ENCODE measurements at places on chromosomes 5 and 9.

GRCh38 chr5:103424453-103425205, 138.0 kb downstream of the NUDT12 start:
- no peak overlapping the region for H3K27ac ChIP-seq
- no peaks in the 10 kb centered on the region for H3K4me1 ChIP-seq
- H3K27me3 ChIP-seq = no peaks in the 10 kb centered on the region
- no peak overlapping the region for H3K4me3 ChIP-seq
- DNase-seq = no peak

DNA sequence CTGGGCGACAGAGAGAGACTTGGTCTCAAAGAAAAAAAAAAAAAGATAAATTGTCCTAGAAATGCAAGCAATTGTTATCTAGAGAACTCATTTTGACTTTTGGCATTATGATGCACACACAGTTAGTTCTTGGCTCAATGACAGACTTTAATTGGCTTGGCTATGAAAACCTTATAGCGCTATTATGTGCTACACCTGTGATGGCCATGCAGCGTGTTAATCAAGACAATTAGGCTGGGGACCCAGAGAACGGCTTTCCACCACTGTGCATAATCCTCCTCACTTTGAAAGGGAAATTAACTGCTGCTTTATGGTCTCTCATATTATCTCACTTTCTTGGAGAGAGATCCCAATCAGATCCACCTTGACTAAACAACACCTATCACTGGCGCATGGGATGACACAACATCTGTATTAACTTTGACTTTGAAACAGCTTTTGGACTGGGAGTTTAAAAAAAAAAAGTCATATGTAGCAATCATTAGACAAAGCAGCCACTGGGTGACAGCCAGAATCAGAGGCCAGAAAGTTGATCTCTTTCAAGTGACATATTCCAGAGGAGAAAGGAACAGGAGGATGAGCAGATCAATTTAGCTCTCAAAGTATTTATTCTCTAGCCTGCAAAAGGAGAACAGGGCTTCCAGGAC, 132.5 kb downstream of the PPP2R2B start:
- peaks cover 13% of the 10 kb centered on the region for H3K4me1 ChIP-seq
- no peak overlapping the region for H3K27ac ChIP-seq
- DNase-seq = no peak
- H3K36me3 ChIP-seq = no peaks in the 10 kb centered on the region

DNA sequence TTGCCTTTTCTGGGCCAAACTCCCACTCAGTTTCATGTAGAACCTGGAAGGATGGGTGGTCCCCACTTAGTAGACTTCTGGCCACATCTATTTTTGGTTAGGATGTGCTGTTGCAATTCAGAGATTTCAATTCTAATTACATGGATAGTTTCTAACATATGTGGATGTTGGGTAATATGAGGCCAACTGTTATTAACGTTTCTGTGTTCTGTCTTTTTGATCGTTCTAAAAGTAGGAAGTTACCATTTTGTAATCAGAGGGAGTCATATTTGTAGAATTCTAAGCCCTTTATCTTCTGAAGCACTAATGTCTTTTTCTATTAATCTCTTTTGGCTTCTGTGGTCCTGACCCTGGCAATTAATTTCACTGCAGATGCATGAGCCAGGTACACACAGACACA, 141.6 kb upstream of the SPEF2 start:
- DNase-seq = no peak
- no peaks in the 10 kb centered on the region for H3K36me3 ChIP-seq
- no peak overlapping the region for H3K27ac ChIP-seq
- no peaks in the 10 kb centered on the region for H3K27me3 ChIP-seq
- H3K4me3 ChIP-seq = no peak overlapping the region

GRCh38 chr5:135040034-135040332, 6.0 kb upstream of the PITX1 start:
- H3K27me3 ChIP-seq = peaks cover 17% of the 10 kb centered on the region
- DNase-seq = no peak
- no peak overlapping the region for H3K4me3 ChIP-seq

DNA sequence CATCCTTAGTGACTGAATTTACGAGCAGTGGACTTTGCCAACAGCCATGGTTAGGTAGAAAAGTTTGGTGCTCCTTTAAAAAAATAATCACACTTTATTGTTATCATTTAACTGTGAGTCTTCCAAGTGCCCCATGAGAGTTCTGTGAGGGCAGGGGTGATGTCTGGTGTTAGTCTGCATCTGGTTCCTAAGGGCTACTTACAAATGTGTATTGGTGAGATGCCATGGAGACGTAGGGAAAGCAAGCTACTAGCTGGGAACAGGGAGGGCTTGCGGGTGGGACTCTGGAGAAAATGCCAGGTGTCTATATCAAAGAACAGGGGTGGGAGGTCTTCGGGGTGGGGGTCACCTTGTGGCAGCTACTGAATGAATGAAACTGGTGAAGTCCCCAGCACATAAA, 47.1 kb upstream of the EBF1 start:
- H3K36me3 ChIP-seq = no peaks in the 10 kb centered on the region
- no peak overlapping the region for H3K27ac ChIP-seq
- H3K4me1 ChIP-seq = no peaks in the 10 kb centered on the region
- no peak overlapping the region for H3K4me3 ChIP-seq
- DNase-seq = no peak

DNA sequence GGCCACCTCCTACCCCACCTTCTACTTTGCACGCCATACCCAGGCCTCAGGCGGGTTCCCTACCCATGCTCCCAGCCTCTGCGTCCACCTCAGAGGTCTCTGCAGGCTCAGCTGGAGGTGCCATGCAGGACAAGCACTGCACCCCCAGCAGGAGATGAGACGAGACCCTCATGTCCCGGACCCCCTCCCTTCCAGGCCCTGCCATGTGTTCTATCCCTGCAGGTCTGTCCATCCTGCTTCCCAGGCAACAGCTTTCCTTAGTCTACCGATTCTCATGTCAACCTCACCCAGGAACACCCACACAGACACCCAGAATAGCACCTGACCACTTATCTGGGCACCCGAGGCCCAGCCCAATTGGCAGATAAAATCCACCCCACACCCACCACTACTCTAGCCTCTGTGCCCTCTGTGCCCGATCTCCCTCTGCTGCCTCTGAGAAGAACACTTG, 52.1 kb downstream of the SEMA4D start:
- H3K36me3 ChIP-seq = peaks cover 20% of the 10 kb centered on the region
- no peaks in the 10 kb centered on the region for H3K27me3 ChIP-seq
- no peak overlapping the region for H3K4me3 ChIP-seq
- H3K4me1 ChIP-seq = peaks cover 100% of the 10 kb centered on the region
- DNase-seq = no peak
- H3K27ac ChIP-seq = no peak overlapping the region

DNA sequence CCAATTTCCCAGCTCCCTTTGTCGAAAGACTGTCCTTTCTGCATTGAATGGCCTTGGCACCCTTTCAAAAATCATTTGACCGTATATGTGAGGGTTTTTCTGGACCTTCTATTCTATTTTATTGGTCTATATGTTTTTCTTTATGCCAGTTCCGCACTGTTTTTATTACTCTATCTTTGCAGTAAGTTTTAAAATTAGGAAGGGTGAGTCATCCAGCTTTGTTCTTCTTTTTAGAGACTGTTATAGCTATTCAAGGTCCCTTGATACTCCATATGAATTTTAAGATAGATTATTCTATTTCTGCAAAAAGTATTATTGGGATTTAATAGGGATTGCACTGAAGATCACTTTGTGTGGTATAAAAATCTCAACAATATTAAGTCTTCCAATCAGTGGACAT, 44.2 kb upstream of the STARD4 start:
- no peaks in the 10 kb centered on the region for H3K27me3 ChIP-seq
- H3K4me3 ChIP-seq = no peak overlapping the region
- no peak for DNase-seq
- no peaks in the 10 kb centered on the region for H3K4me1 ChIP-seq
- no peaks in the 10 kb centered on the region for H3K36me3 ChIP-seq

- H3K27ac ChIP-seq = no peak overlapping the region
- no peaks in the 10 kb centered on the region for H3K4me1 ChIP-seq
- H3K27me3 ChIP-seq = no peaks in the 10 kb centered on the region
- no peak overlapping the region for H3K4me3 ChIP-seq
These were observed 115.4 kb downstream of the HSD17B3 start for GRCh38 chr9:96186591-96187011.

GRCh38 chr5:147340941-147341340, 106.1 kb downstream of the STK32A start:
- H3K4me1 ChIP-seq = no peaks in the 10 kb centered on the region
- no peak for DNase-seq
- no peak overlapping the region for H3K27ac ChIP-seq
- H3K4me3 ChIP-seq = no peak overlapping the region

- no peak overlapping the region for H3K4me3 ChIP-seq
- no peaks in the 10 kb centered on the region for H3K36me3 ChIP-seq
- H3K27me3 ChIP-seq = no peaks in the 10 kb centered on the region
- no peaks in the 10 kb centered on the region for H3K4me1 ChIP-seq
- H3K27ac ChIP-seq = no peak overlapping the region
- no peak for DNase-seq
These were observed 73.3 kb downstream of the FER start for GRCh38 chr5:108820983-108821382.

DNA sequence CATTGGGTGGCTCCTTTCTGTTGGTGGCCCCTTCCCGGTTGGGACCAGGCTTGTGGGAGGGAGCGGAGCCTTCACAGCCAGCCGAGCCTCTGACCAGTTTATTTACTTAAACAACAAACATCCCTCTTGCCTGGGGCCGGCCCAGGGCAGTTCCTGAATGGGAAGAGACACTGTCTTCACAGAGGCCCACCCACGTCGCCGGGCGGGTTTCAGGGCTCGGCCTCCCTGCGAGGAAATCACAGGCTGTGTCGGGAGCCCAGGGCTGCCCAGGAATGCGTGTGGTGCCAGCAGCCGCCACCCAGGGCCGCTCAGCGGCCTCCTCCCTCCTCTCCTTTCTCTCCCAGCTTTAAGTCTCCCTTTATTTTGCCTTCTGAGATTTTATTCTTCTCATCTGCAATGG, 132.5 kb downstream of the HSD17B3 start:
- no peaks in the 10 kb centered on the region for H3K36me3 ChIP-seq
- H3K27ac ChIP-seq = no peak overlapping the region
- no peaks in the 10 kb centered on the region for H3K4me1 ChIP-seq
- no peak overlapping the region for H3K4me3 ChIP-seq

DNA sequence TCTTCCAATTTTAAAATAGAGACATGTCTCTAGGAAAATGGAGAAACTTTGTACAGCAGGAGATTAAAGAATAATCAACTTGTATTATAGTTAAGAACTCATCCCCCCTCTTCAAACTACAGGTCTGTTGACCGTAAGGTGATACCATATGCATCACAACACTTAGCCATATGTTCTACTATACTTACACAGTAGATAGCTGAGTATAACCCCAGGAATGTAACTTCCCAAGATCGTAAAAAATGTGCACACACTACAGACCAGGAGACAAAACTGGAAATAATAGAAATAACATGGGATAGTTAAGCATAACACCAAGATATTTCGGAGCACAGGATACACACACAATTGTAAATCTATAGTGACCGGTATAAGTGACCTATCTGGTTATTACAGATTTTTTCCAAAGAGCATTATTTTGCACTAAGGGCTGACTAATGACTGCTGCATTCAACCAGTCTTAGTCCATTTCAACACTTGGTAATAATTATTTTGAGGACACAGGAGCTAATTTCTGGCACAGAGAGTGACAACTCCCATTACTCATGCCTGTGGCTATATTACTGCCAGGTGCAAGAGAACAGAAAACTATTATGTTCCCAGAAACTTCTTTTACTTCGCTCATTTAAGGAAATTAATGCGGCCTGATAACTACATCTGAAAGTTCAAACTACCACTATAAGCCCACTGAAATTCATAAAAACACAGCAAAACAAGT, 15.4 kb upstream of the ZNF622 start:
- no peak overlapping the region for H3K4me3 ChIP-seq
- H3K4me1 ChIP-seq = no peaks in the 10 kb centered on the region
- no peak overlapping the region for H3K27ac ChIP-seq
- H3K36me3 ChIP-seq = no peaks in the 10 kb centered on the region
- DNase-seq = no peak

- no peak for DNase-seq
- H3K27ac ChIP-seq = no peak overlapping the region
- H3K36me3 ChIP-seq = no peaks in the 10 kb centered on the region
These were observed 5.1 kb downstream of the CAMK4 start for GRCh38 chr5:111229221-111229835.

- H3K27me3 ChIP-seq = no peaks in the 10 kb centered on the region
- H3K36me3 ChIP-seq = no peaks in the 10 kb centered on the region
- H3K4me3 ChIP-seq = no peak overlapping the region
These were observed 259.8 kb downstream of the ZSWIM6 start for GRCh38 chr5:61591859-61592258.

DNA sequence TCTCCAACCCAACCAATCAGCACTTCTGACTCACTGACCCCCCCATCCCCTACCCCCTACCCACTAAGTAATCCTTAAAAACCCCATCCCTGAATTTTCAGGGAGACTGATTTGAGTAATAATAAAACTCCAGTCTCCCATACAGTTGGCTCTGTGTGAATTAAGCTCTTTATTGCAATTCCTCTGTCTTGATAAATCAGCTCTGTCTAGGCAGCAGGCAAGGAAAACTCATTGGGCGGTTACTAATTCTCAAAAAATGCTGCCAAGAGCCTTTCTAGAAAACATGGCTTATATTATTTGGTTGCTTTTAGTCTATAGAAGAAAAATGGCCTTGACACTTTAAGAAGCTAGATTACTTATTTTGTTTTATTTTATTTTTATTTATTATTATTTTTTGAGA, 131.7 kb downstream of the SUSD1 start:
- H3K27ac ChIP-seq = no peak overlapping the region
- peaks cover 5% of the 10 kb centered on the region for H3K4me1 ChIP-seq
- no peaks in the 10 kb centered on the region for H3K27me3 ChIP-seq
- H3K4me3 ChIP-seq = no peak overlapping the region

DNA sequence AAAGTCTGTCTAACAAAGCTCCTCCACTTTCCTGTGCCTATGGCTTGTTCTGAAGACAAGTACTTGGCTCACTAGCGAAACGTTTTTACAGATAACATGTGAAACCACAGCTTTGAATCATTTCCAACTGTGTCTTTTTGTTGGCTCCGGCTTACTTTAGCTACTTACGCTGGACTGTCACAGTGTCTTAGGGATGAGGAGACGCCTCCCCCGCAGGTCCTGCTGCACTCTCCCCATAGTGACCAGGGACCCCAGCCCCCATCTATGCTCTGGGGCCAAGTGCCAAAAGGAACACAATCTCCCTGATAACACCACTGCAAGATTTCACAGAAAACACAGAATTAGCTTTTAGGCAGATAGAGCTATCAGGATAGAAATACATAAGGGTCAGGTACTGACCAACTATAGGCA, 219.1 kb downstream of the ADAMTS6 start:
- no peak overlapping the region for H3K4me3 ChIP-seq
- H3K36me3 ChIP-seq = no peaks in the 10 kb centered on the region
- DNase-seq = no peak
